Stimulated activated CD4-positive, alpha-beta T cell treated with anti-CD3 and anti-CD28 coated beads, TNF-alpha, amount 100 ng/mL, for 48 hours (primary cell): ENCODE measurements at places on chromosomes 7 and 10.

- DNase-seq = no peak
Measured at GRCh38 chr7:1340461-1341360, 108.0 kb downstream of the UNCX start.

- DNase-seq = no peak
Measured at GRCh38 chr10:133275684-133276092, 980 bp downstream of the ADAM8 start.

GRCh38 chr7:148773334-148773733 lies 74.6 kb downstream of the CUL1 start:
- no peak for DNase-seq

- no peak for DNase-seq
Measured at GRCh38 chr10:124403548-124403947, 15.2 kb downstream of the OAT start.

DNA sequence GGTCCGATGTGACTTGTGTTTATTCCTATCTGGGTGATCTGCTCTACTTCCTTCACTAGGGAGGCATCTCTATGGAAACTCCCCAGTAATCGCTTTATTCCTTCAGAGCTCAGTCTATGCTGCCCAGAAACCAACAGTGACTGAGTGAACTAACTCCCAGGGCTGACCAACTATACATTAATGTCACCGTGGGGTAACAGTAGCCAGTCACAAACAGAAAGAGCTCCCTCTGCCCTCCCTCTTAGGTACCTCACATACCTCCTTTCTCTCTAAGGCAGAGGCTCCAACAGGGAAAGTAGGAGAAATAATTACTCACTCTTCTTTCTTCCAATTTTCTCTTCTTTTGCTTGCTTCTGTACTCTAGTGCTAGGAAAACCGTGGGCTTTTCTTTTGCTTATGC lies 855.0 kb downstream of the REEP3 start:
- no peak for DNase-seq

DNA sequence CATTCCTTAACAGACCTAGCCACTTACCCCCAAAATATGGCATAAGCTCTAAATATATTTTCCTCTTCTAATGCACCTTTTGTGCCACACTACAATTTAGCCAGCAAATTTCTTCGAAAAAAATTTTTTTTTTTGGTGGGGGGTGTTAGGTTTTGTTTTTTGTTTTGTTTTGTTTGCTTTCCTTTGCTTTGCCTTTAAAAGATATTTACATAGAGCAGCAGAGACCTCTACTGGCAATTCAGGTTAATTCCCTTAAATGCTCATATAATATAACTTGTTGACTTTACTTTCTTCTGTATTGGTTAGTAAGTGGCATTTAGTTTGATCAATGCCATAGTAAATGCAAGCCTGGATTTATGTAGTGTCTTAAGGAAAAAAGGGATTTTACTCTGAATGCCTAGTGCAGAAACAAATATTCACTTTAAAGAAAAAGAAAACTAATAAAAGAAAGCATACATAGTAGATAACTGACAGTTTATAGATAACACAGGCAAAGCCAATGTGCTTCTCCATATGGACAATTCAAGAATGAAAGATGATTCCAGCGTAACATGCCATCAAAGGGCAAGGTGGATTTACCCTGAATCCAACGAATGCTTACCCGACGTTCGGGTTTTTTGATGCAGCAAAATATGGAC lies 1250.6 kb downstream of the GATA3 start:
- DNase-seq = no peak

- no peak for DNase-seq
Measured at GRCh38 chr7:26670290-26670689, 194.1 kb downstream of the SKAP2 start.

DNA sequence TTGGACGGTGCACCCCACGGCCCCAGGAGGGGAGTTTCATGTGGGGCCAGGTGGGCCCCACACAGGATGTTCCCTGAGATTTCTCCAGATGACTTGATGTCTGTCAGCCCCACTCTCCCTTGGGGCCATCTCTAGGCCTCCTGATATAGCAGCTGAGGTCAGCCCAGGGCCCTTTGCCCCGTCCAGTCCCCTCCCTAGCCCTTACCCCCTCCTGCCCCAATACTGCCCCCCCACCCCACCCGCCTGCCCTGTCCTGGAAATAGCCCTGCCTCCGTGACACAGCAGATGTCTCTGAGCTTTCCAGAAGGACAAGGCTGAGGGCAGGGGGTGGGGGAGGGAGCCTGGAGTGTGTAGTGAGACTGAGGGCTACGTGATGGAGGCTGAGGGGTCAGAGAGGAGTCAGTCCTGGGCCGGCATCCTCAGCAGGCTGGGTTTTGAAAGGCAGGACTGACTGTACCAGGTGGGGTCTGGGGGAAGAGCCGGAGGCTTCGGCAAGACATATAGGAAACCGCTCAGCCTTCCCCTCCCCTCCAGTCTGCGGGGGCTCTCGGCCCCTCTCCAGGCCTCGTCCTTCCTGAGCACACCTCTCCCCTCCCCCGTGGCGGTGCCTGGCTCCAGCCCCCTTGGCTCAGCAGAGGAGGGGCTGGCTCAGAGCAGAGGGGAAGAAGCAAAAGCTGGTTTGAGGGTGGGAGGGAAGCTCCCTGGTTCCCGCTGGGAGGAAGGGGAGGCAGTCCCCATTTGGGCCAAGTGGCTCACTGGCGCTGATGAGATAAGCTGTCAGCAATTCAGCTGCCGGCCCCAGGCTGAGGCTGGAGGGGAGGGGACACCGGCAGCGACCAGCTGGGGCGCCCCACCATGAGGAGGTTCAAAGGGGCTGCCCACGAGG lies 2.0 kb downstream of the FLNC start:
- no peak for DNase-seq

DNA sequence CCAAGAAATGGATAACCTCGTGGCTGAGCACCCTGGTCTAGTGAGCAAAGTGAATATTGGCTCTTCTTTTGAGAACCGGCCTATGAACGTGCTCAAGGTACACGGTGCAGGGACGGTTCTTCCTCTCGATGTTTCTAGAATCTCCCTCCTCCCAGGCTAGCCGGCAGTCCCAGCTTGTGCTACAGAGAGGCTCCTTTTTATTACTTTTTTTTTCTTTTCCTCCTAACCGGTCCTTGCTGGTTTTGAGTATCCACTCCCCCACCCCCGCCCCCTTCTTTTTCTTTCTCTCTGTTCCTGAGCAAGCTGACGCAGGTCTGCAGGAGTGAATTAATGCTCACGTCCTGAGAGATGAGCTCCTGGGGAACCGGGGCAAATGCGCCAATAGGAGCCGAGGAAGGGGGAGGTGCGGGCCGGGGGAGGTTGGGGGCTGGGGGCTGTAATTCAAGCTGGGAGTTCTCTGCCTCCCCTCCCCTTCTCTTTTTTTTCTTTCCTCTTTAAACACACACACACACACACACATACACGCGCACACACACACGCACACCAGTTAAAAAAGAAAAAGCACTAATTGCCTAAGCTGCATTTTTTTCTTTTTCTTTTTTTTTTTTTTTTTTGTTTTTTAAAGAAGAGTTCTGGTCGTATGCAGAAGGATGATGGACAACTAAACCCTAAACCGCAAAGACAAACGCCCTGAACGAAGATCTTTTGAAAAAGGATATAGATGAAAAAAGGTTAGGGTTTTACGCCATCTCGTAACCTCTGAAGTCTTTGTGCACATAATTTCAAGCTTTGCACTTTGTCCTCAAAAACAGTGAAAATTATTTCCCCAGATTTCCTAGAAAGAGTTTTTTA lies 6.6 kb downstream of the CPA2 start:
- DNase-seq = no peak

GRCh38 chr10:62073429-62073828 lies 171.9 kb downstream of the ARID5B start:
- DNase-seq = no peak

GRCh38 chr10:241451-241850 lies 106.2 kb downstream of the ZMYND11 start:
- DNase-seq = no peak

DNA sequence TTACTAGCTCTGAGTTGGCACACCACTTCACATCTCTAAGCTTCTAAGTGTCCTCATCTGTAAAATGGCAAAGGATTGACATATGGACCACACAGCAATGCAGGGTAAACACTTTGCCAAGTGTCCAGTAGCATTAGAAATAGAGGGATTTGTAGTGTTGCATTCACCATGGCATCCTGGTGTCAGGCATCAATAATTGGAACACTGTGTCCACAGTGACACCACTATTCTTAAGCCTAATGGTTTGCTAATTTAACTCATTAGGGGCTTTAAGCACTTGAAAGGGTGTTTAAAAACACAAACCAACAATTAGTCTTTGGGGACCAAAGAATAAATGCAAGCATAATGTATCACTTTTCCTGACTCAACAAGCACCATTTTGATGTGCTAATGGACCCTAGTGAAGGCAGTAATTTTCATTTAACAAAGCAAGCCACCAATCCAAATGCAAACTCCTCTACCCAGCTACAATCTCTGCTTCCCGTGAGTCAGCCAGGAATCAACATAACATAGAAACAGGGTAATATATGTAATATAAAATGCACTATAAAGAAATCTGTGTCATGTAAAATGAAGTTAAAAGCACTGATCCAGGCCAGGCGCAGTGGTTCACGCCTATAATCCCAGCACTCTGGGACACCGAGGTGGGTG lies 75.9 kb downstream of the FAM204A start:
- DNase-seq = no peak

DNA sequence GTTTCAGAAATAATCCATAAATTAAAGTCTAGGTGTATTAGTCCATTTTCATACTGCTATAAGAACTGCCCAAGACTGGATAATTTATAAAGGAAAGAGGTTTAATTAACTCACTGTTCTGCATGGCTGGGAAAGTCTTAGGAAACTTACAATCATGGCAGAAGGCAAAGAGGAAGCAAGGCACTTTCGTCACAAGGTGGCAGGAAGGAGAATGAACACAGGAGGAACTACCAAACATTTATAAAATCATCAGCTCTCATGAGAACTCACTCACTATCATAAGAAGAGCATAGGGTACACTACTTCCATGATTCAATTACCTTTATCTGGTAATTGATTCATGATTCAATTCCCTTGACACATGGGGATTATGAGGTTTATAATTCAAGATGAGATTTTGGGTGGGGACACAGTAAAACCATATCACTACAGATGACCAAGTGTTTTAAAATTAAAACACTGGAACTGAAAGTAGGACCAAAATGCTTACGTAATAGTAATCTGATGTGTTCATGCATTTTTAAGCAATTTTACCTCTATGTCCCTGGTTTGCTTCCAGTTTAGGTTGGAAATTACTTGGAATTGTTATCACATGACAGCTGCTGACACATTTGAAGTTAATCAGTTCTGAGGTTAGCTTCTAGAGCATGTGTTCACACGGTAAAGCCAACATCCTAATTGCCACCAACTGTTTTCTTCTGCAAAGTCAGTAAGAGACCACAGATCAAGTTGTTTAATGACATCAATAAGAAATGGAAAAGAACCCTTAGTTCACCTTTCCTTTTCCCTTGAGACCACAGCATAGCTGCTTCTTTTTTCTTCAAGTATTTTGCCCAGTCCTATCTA lies 48.4 kb upstream of the SEMA3C start:
- DNase-seq = no peak

DNA sequence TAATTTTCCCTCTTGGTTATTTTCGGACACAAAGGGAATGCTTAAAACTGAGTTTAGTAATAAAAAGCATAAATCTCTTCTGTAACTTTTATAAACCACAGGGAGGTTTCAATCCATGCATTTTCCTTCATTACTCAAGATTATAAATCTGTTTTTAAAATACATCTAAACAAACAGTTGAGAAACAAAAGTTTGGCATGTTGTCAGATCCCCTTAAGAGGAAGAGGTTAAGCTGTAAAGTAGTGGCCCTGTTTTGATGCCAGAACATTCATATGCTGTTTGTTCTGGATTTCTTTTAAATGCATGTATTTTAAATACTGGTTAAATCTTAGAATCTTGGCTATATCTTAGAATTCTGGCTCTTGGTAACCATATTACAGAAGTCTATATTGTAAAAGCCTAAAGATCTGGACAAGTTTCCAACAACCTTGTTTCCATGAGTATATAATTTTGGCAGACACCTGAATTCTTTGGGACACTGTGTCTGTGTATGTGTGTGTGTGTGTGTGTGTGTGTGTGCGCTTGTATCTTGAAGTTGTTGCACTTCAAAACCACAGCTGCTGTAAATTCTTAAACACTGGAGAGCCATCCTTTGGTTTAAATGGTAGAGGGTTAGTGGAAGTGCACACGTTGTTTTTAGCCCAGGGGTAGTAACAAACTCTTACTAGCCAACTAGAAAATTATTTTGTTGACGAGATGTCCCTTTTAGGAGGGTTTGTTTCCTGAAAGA lies 6.8 kb upstream of the SEMA4G start:
- no peak for DNase-seq

DNA sequence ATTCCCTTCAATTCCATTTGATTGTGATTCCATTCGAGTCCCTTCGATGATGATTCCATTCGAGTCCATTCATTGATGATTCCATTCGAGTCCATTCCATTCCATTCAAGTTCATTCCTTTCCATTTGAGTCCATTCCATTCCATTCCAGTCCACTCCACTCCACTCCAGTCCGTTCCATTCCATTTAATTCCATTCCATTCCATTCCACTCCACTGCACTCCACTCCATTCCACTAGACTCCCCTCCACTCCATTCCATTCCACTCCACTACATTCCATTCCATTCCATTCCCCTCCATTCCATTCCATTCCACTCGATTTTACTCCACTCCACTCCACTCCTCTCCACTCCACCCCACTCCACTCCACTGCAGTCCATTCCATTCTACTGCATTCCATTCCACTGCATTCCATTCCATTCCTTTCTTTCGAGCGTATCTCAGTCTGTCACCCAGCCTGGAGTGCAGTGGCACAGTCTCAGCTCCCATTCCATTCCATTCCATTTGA lies 115.7 kb downstream of the ZNF92 start:
- DNase-seq = no peak

DNA sequence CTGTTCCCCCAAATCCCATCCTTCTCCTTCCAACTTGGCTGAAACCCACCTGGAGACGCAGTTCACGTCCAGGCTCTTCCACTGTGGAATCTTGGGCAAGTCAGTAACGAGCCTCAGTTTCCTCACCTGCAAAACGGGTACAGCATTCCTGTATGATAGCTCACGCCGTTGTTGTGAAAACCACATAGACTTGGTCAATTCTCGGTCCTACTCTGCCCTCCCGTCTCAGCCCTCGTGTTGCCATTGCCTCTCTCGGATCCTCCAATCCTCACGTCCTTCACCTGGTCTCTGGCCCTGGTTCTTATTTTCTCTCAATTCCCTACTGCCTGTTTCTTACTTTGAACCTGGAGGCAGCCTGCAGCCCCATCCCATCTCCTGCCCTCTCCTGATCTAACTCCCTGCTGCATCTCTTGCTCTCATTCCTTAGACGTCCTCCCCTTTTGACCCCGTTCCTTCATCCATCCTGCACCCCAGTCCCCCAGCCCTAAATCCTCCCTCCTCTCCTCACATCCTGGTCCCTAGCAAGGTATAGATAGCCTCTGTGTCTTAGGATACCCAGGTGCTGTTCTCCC lies 2.0 kb upstream of the MUC12 start:
- DNase-seq = no peak

DNA sequence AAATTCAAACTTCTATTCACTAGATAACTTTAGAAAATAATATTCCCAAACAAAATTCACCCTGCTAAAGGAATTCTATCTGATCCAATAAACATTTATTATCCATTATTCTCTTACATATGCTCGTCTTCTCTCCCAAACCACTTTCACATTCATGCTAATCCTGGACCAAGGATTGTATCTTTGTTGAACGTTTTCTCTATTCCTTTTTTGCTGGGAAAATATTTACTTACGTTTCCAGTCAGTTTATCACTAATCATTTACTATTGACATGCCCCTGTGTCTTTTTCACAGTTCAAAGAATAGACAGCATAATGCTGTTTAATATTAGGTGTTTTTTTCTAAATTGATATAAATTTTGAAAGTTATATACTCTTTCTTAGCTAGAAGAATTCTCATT lies 3.2 kb downstream of the TEX47 start:
- no peak for DNase-seq
